ENCODE measurements at places on chromosomes 6 and 20.

- peak; percentile 32 for ATAC-seq
Observed at GRCh38 chr20:61953037-61954021, 112.4 kb downstream of the TAF4 start.

DNA sequence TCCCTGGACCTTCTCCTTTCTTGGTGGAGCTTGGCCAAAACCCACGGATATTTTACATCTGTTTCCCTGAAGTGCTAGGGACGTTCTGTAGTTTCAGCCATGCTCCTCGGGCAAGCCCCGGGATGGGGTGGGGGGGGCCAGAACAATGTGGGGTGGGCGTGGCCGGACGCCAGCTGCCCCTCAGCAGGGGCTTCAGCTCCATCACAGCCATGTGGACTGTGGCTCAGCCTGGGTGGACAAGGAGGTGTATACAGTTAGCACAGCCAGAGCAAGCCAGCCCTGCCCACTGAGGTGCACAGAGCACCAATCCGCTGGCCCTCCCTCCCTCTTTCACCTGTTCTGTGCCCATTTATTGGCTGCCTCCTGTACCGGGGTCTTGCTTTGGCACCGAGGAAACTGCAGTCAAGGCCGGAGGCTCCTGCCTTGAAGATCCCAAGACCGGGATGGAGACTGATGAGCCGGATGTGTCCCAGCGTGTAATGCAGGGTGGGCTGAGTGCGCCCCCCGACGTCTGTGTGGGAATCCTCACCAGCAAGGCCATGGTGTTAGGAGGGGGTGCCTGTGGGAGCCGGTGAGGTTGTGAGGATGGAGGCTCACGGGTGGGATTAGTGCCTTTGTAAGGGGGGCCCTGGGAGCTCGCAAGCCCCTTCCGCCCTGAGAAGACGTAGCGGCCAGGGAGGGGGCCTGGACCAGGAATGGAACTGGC lies 28.0 kb downstream of the FRMD1 start:
- no peak for ATAC-seq

DNA sequence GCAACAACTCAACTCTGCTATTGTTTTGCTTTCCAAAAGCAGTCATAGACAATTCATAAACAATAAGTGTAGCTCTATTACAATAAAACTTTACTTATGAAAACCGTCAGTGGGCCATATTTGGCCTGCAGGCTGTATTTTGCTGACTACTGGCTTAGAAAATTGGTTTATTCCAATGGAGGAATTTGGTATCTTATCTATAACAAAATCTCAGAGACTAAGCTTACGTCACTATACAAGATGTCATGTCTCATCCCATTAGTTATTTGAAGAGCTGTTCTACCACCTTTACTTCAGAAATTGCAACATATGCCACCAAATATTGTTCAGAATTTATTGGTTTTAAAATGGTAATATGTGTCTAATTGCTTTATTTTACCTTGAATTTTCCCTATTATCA lies 436.9 kb downstream of the HTR1B start:
- ATAC-seq = no peak

DNA sequence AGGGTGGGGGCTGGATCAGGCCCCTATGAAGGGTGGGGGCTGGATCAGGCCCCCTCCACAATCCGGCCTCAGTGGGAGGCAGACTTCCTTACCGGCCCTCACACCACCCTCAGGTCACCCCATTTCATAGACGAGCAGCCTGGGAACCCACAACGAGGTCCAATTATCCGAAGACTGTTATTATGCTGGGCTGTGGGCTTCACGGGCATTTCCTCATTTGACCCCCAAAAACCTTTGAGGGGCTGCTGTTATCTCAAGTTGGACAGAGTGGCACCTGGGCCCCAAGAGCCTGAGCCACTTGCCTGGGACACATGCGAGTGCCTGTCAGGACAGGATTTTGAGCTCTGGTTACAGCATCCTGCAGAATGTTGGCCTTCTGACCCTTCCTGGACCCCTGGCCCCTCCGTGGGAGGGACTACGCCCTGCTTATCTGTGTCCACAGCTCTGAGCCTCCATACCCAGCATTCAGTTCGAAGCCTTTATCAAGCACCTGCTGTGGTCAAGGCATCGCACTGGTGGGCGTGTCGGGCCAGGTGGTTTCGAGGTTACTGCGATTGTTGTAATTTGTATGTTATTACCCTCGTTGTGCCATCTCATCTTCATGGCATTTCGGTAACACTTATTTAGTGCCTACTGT lies 34.5 kb upstream of the PCMTD2 start:
- no peak for ATAC-seq

DNA sequence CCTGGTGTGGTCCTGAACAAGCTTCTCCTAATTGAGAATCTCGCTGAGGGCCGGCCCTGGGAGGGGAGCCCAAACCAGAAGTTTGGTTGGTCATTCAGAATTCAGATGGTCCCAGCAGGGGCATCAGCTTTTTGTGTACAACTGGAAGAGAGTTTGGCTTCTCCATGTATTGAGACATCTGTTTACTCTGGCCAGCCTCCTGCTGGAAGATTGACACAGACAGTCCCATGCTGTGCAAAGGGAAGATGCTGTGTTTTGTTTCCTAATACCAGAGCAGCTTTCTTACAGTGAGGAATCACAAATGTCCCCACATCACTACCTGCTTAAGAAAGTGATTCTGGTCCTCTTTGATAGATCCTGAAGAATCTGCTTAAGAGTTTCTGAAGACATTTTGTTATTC lies 97.8 kb downstream of the PLEKHG1 start:
- no peak for ATAC-seq

DNA sequence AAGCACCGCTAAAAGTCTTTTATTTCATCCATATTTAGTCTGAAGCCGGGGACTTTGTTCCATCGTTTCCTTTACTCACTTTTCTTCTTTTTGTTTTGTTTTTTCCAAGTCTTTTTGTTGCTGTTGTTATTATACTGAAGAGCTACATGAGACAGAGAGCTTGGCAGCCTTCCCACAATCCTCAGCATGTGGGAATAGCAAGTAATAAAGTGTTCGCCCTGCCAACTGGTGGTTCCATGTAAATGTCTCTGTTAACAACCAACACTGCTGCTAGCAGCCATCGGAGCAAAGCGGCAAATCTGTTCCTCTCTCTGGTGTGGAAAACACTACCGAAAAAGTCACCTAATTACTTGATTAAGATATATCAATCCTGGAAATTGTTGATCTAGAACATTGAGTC lies 437.8 kb upstream of the ID4 start:
- no peak for ATAC-seq

DNA sequence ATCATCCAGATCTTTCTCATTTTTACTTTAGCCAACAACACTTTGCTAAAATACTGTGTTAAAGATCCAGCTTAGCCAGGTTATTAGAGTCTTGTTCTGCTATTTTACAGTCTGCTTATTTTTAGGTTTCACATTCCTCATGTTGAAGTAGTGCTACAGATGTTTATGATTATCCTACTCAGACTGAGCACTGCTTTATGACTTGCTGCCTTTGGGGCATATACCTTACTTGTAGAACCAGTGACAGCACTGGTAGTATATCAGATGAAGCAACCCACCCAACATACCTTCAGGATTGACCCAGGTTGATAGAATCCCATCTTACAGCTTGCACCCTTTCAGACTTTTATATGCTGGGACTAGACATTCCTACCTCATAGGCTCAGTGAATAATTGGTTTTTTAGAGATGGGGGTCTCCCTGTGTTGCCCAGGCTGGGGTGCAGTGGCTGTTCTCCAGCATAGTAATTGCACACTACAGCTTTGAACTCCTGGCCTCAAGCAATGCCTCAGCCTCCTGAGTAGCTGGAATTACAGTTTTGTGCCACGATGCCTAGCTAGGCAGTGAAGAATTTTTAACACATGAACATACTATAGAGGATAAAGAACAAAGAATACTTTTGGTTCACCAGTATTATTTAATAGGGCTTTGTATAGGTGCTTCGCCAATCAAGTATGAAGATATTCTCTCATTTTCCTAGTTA lies 63.8 kb upstream of the DYNLRB1 start:
- ATAC-seq = no peak

GRCh38 chr6:118529756-118530155 lies 18.3 kb upstream of the PLN start:
- no peak for ATAC-seq

DNA sequence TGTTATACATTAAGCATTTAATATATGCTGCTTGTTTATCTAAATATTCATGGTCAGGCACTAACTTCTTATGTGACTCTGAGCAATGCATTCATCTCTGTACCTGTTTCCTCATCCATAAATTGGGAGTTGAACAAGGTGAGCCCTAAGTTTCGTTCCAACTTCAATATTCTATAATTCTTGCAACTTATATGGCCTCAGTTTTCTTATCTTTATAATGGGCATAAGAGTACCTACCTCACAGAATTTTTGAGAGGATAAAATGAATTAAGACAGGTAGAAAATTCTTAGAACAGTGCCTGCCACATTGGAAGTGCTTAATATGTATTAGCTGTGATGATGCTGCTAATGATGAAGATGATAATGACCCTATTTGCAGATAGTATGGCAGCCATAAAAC lies 11.8 kb upstream of the HIVEP2 start:
- no peak for ATAC-seq

- peak; percentile 52 for ATAC-seq
Observed at GRCh38 chr6:163460307-163460782, 45.8 kb downstream of the QKI start.

DNA sequence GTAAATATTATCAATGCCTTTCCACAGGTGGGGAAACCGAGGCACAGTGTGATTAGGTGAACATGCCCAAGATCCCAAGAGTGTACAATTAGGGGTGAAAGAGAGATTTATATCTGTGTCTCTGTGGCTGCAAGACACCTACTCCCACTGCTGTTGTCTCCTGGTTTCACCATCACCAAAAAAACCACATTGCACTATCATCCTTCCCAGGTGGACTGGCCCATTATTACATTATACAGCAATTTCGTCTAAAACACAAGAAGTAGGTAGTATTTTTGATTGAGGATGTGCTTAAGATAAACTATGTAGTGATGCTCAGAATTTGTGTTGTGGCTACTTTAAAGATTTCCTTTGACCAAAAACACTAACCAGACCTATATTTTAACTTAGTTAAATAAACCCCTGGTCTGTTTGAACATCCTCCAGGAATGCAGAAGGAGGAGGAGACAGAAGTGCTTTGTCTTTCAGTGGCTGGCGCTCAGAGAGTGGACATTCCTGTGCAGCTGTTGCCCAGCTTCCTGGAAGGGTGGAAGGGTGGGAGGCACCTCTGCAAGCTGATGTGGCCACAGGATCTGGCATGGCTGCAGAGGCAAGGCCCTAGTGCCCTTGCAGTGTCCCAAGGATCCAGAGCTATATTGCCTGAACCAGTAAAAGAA lies 23.8 kb downstream of the DCBLD1 start:
- no peak for ATAC-seq

DNA sequence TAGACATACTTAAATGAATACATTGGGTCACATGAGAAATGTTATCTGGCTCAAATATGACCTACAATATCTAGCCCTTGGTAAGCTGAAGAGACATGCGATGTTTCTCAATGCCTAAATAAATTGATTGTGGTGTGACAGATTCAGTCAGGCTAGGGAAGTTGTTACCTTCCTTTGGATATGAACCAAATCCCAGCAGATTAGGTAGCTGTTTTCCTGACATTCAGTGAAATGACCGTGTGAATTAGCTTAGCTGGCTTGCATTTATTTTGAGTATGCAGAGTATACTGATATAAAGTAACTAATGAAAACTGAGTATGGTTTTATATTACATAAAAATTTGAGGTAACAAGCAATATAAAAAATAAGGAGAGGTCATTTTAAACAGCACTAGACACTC lies 288.2 kb downstream of the GJA1 start:
- ATAC-seq = no peak

GRCh38 chr6:107942142-107942541 lies 15.9 kb downstream of the SEC63 start:
- ATAC-seq = no peak

GRCh38 chr6:170279977-170280688 lies 10.7 kb downstream of the DLL1 start:
- ATAC-seq = peak; percentile 81

DNA sequence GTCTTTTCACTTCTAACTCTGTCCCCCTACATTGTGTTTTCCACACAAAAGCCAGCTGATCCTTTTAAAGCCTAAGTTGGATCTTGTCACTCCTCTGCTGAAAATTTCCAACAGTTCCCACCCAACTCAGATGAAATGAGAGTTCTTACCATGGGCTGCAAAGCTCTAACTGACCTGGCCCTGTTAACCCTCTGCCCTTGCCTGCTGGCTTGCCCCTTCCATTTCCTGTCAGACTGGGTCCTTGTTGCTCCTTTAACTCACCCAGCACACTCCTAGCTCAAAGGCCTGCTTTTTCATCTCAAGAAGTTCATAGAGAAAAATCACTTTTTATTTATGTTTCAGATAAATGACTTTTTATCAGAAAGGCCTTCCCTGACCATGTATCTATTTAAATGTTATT lies 66.5 kb upstream of the HEY2 start:
- ATAC-seq = no peak

DNA sequence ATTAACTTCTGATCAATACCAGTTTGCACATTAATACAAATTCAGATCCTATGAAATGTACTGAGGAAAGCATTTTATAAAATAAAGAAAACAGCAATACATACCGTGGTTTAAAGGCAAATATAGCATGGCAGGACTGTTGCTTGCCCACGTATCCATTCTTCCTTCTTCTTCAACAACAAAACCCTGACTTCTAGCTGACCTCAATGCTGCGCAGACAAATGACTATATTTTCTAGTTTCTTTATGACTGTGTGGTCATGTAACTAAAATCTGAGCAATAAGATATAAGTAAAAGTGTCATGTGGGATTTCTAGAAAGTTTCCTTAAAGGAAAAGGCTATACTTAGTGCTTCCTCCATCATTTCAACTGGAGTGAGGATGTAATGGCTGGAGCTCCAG lies 85.0 kb downstream of the CDC40 start:
- no peak for ATAC-seq

GRCh38 chr6:41577356-41578216 lies 31.4 kb downstream of the FOXP4 start:
- ATAC-seq = peak; percentile 94

GRCh38 chr6:139613496-139613895 lies 239.0 kb upstream of the CITED2 start:
- ATAC-seq = no peak

DNA sequence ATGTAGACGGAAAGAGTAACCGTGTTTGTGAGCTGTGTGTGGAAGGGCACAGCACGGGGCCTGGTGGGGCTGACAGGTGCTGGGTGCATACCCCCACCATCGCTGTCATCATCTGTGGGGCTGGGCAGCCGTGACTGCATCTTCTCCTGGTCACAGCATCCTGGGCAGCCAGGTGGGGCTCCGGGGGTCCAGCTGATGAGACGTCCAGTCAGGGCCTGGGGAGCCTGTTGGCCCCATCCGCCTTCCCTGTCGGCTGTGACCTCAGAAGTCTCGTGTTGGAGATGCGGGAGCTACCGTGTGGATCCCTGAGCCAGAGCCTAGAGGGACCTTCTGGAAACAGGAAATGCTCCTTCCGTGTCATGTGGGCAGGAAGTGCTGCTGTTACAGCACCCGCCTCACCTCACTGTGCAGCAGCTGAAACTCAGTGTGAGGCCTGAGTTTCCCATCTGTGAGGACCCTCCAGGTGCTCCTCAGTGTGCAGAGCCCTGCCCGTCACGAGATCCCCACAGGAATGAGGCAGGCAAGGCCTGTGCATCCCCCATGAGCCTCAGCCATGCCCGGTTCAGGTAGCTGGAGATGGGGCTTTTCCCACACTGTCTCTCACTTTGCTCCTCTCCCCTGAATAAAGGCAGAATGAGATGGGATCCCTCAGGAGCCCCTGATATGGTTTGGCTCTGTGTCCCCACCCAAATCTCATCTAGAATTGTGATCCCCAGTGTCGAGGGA lies 108.7 kb downstream of the ERMARD start:
- ATAC-seq = no peak

Measured in esophagus mucosa (tissue), 1 donor.